ENCODE measurements at places on chromosomes 7 and 10. TPM values are rescaled to one million over a fixed set of nuclear protein-coding genes. Genes with fewer than 3 reads are reported as not detected.

- no peak for DNase-seq
Observed at GRCh38 chr7:44650772-44651171, 44.3 kb downstream of the OGDH start.

DNA sequence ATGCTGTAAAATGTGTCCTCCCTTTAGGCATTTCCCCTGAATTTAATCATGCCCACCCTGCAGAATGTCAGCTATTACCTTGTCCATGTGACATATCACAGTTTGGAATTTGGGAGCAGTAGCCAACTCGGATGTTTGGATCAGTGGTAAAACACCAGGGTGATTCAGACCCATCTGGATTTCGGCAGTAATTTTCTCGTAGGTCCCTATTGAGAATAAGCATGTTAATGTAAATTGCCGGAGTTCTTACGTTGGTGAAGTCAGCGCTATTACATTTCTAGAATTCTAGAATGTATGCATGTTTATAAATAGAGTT lies 44.1 kb downstream of the HGF start:
- no peak for DNase-seq

DENND2A gene
- 36.9 TPM for polyA plus RNA-seq

DNA sequence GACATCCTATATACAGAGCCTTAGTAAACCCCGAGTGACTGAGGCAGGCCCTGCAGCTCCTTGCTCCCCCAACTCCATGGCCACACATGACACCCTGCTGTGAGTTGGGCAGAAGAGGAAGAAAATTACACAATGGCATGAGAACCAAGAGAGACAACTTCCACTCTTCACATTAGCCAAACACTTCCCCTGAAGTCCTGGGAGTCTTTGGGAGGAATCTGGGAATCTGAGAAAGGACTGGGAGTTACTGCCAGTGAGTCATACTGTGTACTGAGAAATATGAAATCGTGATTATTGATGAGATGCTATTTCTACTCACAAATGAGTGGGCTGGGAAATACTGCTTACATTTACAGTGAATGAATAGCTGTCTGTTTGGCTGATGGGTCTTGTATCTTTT lies 116.6 kb downstream of the SPAG6 start:
- DNase-seq = no peak

GRCh38 chr10:124737221-124737620 lies 7.0 kb downstream of the FAM53B start:
- DNase-seq = no peak

DNA sequence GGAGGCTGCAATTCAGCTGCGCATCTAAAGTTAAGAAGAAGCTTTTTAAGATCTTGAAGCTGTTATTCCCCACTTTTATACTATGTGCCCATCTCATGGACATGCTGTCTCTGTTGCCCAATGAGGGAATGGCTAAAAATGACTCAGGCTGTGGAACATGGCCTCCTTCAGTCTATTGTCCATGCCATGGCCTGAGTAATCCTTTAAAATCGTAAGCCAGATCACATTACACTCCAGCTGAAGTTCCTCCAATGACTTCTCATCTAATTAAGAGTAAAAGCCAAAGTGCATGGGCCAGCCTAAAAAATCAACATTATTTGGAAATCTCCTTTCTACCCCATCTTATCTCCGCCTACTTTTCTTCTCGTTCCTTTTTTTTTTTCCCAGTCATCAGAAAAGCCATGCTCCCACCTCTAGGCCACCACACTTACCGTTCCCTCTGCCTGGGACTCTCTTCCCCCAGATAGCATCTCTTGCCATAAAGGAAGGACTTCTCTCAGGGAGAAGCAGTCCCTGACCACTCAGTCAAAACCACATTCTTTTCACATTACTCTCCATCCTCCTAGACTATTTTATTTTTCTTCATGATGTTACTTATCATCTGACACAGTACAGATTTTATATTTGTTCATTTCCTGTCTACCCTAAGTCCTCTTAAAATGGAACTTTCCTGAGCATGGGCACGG lies 337.4 kb downstream of the PRPF18 start:
- no peak for DNase-seq

PODXL gene
- 52.0 TPM for polyA plus RNA-seq

- no peak for DNase-seq
Observed at GRCh38 chr7:65972976-65973375, 9.0 kb downstream of the GUSB start.

- peak; percentile 78 for DNase-seq
Observed at GRCh38 chr7:134778941-134779740, at the start of gene CALD1. Gene CALD1 (plus strand): TSS chr7:134779634. CDS start chr7:134867734, 88,100 bp downstream.

GRCh38 chr7:119465798-119466305 lies 807.1 kb upstream of the KCND2 start:
- DNase-seq = no peak

C10orf95 gene
- polyA plus RNA-seq = 1.4 TPM

DNA sequence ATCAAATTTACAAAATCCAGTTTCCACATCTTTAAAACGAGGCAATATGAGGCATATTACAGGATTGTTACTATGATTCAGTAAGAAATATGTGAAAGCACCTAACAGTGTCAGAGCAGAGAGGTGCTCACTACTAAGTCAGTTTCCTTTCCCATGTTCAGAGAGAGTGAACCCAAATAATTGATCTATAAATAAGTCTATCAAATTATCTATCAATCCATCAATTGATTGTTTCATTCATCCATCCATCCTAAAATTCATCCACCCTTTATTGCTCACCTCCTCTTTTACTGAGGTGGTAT lies 340.8 kb downstream of the SUGCT start:
- no peak for DNase-seq

GRCh38 chr10:54854389-54854788 lies 53.4 kb upstream of the PCDH15 start:
- no peak for DNase-seq

GRCh38 chr10:88865281-88865876 lies 13.7 kb upstream of the ANKRD22 start:
- DNase-seq = no peak

GRCh38 chr10:128630787-128631252 lies 504.6 kb upstream of the MKI67 start:
- no peak for DNase-seq

Data from right lung (tissue), 10 donors.